ENCODE measurements at places on chromosomes 6 and 20.

DNA sequence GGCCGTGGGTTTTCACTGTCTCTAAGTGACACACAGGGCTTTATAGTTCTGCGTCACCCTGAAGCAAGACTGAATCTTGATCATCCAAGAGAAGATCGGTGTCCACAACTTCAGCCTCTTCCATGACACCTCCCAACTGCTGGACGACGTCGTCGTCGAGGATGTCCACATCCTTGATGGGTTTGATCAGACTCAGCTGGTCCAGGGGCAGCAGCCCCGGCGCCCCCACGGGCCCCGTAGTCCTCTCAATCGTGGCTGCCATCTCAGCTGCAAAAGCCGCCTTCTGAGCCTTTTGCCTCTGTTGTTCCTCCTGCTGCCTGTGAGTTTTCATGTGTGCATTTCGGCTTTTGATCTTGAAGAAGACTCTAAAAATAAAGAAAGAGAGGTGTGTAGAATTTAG, 10.6 kb upstream of the MRPS10 start:
- no peak for DNase-seq

GRCh38 chr6:137657351-137657911, 163.2 kb upstream of the OLIG3 start:
- no peak for DNase-seq

GRCh38 chr6:156864557-156864956, 87.4 kb downstream of the ARID1B start:
- peak; percentile 33 for DNase-seq

GRCh38 chr6:64774881-64775280, 932.1 kb downstream of the EYS start:
- DNase-seq: no peak

DNA sequence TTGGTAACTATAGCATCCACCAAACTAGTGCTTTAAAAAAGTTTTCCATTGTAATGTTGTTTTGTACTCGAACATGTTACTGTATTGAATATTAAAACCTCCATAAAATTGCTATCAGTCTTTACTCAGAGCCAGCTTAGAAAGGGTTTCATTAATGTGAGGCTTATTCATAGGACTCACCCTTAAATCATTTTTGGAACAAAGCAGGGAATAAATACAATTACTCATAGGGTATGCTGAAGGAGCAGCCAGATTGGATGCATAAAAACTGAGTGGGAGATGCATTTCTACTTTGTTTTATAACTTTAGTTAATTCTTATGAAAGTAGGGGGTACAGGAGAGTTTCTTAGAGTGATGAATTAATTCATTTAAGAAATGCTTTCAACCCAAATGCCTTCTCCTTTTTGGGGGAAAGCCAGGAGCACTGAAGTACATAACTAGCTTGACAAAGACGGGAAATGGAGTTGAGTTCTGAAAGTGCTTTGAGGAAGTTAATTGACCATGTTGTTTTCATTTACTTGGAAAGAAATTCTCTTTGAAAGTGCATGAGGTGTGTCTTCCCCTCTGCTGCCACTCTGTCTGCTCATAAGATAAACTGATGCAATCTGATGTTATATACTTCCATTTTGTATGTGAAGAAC, 90.3 kb downstream of the RNF144B start:
- DNase-seq: no peak

DNA sequence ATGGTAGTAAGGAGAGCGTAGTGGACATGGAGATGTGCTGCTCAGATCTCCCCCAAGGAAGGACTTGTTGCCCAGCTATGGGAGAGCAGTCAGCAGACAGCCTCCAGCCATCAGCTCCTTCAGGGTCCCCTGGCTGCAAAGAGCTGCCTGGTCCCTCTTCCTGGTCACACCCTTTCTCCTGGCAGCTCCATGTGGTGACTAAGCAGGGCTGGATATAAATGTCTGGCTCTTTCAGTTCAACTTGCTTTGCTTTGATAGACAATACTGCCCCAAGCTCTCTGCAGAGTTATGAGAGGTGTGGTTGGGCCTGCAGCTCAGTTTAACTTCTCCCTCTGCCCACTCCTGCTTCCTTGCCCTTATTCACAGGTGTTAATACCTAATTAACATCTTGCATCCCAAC, 64.1 kb upstream of the DDR1 start:
- peak; percentile 53 for DNase-seq

DNA sequence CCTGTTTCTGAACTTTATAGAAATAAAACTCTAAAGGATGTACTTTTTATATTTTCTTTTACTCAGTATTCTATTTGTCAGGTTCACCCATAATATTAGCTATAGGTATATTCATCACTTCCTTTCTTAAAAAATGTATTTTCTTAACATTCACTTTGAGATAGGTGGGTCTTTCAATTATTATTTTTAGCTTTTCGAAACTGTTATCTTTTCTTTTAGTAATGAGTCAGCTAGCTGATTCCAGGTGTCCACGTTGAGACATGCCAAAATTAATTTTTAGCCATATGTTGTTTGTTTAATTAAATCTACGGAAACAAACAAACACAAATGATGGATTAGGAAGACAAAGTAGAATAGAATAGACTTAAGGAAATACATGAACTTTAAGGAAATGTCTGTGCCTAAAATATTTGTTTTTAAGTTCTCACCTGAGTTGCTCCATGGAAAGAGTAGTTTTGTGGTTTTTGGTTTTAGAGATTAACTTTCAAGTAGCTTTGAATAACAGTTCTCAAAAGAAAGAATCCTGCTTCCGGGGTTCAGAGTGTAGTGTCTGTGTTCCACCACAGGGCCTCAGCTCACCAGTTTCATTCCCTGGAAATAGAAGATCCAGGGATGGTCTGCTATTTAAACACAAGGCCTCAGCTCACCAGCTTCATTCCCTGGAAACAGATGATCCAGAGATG, 435.0 kb downstream of the HAO1 start:
- no peak for DNase-seq

DNA sequence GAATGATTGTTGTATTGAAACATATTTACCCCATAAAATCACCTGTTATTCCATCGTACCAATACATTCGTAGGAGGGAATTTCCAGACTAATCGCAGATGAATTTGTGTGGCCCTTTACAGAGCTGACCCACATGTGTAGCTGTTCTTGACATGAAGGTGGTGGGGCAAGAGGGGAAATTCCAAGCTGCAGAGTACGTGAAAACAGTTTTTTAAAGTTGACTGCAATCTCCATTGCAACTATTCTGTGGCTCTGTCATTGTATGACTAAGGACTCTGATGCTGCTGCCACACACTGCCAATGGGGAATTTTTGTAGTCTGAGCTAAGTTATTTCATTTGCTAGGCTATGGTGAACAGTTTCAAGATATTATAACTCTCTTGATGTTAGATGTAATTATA, 46.4 kb upstream of the ADTRP start:
- DNase-seq: peak; percentile 66

All from brain microvascular endothelial cell (primary cell).